Cardiac septum (tissue), 1 donor: ENCODE measurements at places on chromosomes 7 and 10.

GRCh38 chr10:93165367-93165766, 91.7 kb downstream of the CYP26A1 start:
- DNase-seq = no peak

- no peak for DNase-seq
Measured at GRCh38 chr7:12821746-12822145, 134.3 kb downstream of the ARL4A start.

DNA sequence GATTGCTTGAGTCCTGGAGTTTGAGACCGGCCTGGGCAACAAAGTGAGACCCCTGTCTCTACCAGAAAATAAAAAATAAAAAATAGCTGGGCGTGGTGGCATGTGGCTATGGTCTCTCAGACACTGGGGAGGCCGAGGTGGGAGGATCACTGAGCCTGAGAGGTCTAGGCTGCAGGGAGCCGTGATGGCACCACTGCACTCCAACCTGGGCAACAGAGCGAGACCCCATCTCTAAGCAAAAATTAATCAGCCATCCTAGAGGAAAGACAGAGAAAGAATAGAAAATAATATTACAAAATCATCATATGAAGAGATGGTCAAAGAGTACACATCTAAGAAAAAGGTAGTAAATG, 4.9 kb upstream of the EPHB4 start:
- no peak for DNase-seq

- no peak for DNase-seq
Measured at GRCh38 chr10:12255048-12255447, 59.1 kb downstream of the CDC123 start.

- no peak for DNase-seq
Measured at GRCh38 chr10:21572578-21572977, 38.5 kb downstream of the MLLT10 start.

GRCh38 chr7:117386110-117386706, 41.1 kb downstream of the ASZ1 start:
- DNase-seq = no peak

DNA sequence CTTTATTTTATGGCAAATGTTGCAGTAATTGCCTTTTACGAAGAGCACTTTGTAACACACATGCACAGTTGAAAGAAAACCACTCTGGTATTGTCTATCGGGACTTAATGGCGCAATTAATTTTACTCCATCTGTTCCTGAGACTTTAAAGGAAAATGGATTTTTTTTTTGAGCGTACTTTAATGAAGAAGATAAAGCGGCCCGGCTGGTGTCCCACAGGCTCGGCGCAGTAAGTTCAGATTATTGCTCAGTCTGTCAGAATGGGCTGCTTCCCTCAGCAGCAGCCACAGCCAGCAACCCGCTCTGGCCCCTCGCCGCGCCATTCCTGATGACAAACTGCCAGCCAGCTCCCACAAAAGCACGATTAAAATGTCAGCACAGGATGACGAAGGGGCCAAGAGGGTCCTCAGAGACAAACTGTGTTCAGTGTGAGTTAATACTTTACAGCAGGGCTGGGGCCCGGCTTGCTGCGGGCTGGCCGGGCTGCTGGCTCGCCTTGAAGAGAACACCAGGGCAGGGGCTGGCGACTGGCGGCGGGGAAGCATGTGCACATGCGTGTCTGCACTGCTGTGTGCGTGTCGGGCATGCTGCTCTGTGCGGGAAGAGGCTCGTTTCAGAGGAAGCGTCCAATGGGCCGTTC, 501.0 kb upstream of the GALNT17 start:
- DNase-seq = no peak

DNA sequence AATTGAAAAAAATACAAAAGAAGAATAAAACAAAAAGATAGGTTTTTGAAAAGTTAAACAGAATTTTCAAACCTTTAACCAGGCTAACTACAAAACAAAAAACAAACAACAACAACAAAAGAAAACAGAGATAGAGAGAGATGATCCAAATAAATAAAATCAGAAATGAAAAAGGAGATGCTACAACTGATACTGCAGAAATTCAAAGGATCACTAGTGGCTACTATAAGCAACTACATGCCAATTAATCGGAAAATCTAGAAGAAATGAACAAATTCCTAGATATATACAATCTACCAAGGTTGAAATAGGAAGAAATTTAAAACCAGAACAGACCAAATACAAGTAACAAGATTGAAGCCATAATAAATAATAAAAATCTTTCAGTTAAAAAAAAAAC, 326.8 kb upstream of the VSTM2A start:
- DNase-seq = no peak

DNA sequence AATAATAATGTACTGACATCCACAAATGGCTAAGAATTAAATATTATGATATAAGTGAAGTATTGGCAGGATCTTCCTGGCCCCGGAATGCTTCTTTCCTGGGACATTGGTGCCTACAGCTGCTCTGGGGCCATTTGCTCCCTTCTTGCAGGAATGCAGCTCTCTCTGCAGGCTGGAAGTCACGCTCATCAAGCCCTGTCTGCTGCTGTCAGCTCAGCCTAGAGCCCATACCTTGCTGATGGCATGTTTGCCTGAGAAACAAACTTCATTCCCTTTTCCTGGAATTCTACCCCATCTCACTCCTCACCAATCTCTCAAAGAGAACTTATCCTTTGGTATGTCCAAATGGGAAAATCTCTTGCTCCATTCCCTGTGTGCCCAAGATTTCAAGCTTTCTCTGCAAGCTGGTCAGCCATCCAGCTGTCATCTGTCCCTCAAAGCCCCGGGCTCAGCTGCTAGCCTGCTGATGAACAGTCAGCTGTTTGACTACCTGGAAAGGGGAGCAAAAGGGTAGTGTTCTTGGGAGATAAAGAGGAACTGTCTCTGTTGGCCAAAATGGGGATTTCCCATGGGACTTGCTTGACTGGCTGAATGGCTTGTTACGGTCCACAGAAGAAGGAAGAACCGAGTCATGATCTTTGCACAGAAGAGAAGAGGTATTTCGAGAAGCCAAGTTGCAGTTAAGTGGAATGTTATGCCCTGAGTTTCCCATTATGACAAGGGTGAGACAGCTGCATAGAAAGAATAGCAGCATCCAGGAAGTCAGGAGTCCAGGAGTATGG, 12.0 kb upstream of the RASSF4 start:
- DNase-seq = peak; percentile 49

- no peak for DNase-seq
Measured at GRCh38 chr10:44969854-44970253, 8.8 kb downstream of the DEPP1 start.

DNA sequence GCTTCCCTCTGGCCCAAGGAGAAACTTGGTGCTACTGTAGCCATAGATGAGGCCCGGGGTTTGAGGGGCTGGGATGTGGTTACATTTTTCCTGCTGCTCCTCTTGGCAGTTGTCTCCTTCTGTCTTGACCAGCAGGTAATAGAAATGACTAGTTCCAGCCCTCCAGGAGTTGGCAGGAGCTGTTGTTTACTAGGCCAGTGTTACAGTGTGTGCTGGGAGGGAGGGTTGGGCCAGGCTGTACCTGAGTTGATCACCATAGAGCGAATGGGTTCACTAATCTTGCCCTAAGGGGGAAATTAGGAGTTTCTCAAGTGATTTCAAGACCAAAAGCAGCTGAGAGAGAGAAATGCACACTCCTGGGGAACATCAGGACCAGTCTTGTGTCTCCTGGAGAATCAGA, 34.9 kb downstream of the PAX2 start:
- DNase-seq = peak; percentile 44

DNA sequence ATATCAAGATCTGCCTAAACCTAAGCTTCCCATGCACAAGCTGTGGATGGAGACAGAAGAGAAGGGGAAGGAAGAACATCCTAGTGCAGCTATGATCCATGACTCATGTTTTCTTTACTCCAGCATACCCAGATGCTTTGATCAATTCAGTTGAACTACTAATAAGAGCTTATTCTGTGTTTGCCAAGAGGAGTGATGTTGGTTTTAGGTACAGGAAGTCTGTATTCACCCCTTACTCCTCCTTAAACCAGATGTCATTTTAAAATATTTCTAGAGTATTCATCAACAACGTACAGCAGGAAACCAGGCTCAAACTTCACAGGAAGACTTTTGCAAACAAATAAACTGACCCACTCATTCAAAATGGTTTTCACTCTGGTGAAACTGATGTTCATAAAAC, 29.2 kb downstream of the PANK1 start:
- DNase-seq = no peak

DNA sequence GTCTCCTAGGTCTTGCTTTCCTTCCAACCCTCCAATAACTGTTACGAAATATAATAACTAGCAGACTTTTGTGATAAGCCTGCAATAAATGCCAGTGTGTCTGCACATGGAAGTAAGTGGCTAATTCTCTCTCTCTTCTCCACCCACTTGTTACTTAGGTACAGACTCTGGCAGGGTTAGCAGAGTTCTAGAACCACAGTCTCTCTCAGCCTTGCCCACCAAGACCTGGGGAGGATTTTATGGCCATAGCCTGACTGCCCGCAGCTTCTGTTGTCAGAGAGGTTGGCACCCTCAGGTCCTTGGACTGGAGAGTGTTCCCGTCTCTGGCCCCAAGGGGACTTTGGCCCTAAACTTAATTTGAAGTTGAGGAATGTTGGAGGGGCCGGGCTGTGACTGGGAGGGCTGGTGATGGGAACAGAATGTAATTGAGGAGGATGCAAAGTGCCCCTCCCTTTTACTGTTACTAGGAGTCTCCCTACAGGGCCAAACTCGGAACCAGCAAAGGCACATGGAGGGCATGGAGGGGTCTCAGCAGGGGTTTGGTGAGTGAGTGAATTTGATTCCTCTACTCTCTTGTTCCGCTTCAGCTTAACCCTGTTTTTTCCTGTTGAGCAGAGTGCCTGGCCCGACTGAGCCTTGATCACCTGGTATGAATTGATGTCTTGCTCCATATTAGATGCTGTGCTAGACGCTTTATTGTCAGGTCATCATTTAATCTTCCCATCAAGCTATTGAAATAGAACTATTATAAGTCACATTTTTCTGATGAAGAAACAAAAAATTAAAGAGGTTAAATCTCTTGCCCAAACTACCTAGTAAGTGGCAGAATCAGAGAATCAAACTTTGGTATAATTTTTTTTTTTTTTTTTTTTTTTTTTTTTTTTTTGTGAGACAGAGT, 37.0 kb upstream of the LCOR start:
- DNase-seq = no peak

DNA sequence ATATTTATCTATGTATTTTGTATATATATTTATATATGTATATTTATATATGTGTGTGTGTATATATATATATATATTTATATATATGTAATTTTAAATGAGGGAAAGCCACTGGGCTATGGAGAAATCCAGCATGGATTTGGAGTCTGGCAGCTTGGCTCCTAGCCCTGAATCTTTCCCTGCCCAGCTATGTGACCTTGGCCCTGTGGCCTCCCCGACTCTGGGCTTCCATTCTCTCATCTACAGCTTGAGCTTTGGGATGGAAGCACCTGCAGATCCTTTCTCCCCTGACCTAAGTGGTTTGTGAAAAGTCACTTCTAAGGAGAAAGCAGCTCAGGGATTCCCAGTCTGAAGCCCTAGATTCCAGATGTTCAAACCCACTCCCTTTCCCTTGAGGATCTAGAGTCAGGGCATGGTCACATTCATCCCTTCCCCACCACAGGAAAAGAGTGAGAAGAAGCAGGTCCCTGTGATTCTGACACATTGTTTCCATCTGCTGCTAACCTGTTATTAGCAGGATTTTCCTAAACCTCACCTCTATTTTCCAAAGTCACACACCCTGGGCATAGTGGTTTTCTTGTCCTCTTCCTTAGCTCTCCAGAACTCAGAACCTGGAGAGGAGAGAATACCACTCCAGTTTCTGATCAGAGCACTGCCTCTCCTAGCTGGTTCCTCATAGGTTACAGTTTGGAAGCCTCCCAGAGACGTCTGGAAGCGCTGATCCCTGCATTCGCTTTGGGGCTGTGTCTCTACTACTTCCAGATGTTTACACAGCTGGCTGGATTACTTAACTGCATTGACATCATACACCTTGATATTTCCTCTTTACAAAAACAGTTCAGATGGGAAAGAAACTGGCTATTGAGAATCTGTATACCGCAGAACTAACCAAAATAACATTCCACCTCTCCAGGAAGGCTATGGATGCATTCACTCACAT, 327.5 kb upstream of the ZMIZ1 start:
- no peak for DNase-seq

DNA sequence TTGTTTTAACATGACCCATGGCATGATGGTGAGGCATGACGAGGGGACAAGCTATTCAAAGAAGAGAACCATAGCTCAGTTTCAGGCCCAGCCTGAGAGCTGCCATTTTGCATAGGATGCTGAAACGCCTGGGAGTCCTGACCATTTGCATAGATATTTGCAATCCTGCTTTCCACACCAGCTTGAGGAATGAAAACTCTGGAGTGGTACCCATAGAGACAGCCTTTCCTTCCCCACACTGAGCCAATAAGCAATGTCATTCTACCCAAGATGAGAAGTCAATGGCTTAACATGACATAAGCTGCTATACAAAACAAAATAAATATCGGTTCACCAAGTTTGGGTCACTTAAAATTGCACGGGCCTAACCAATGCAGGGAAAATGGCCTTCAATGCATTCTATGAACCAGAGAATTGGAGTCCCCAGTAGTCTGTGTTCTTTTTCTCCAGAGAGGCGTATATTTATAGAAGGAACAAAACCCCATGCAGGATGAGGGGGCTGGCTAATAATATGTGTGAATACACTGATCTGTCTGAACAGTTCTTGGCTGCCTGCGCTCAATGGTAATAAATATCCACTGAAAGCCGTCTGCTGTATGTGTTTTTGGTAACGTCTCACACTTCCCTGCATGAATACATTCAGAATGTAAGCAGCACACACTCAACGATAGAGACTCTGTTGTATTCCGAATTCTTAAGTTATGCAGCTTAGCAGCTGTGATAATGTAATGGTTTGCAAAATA, 329.3 kb downstream of the FRMD4A start:
- DNase-seq = no peak

GRCh38 chr7:67781841-67782240, 785.2 kb downstream of the TYW1 start:
- DNase-seq = no peak

DNA sequence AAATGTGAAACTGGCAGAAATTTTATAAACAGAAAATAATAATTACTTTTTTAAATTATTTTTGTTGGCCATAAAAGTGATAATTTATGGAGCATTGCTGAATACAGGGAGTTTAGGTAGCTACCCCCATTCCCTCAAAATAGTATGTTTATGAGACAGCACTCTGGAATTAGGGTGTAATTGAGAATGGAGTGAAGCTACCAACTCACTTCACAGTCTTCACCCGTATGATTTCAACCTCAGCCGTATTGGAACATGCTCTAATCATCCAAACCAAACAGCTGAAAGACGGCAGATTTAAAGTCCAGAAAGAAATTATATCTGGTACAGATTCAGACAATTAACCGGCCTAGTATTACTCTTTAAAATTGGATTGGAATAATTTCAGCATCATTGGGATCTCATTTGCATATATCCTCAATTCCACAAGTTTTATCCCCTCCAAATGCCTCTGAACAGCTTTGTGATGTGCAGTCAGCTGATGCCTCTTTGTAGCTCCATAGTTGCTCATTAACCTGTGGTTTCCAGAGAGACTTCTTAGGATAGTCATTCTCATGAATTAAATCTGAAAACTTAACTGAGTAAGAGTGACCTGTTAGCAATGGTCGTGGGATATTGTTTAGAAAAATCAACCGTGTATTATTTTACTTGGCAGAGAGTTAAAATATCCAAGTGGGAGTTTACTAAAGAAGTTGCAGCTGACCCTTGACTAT, 59.1 kb upstream of the GJD4 start:
- no peak for DNase-seq
